ENCODE measurements at places on chromosomes 3 and 15.

DNA sequence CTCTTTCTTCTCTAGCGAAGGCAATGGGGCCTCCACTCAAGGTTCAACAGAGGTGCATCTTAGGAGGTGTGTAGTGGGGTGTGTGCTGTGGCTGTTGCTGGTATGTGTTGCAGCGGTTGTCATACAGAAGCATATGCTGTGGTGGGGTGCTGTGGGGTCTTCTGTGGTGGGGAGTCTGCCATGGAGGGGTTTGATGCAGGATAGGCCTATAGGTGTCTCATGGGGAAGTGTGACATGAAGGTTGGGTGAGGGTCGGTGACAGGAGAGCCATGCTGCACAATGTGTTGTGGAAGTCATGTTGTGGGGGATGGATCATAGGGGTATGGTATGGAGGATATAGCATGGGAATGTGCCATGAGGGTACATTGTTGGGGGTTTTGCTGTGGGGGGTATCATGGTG lies 20.3 kb downstream of the NMNAT3 start:
- DNase-seq = no peak

- DNase-seq = no peak
Measured at GRCh38 chr15:45184562-45185041, 3.2 kb downstream of the SHF start.

DNA sequence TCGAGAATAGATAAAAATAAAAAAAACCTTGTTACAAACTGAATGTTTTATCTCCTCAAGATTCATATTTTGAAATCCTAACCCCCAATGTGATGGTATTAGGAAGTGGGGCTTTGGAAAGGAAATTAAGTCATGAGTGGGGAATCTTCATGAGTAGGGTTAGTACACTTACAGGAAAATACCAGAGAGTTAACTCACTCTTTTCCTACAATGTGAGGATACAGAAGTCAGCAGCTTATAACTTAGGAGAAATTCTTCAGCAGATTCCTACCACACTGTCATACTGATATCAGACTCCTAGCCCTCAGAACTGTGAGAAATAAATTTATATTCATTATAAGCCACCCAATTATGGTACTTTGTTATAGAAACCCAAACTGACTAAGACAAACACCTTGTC lies 453.1 kb downstream of the GBE1 start:
- no peak for DNase-seq

DNA sequence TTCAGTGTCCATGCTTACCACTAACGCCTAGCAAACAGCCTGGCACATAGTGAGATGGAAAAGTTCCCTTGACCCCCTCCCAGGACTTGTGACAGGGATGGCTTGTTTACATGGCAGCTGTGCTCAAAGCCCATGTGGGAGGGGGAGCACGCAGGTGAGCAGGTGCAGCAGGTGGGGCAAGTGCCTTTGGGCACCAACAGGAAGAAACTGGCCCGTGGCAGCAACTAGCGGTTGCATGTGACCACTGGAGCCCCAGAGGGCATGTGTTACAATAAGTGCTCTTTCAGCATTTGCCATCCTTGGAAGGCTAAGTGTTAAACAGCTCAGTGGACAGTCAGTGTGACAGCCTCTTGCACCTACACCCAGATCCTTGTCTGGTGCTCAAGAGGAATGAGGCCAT lies 734.6 kb downstream of the TUSC7 start:
- no peak for DNase-seq

- no peak for DNase-seq
Measured at GRCh38 chr15:91282486-91282885, 182.4 kb downstream of the SV2B start.

DNA sequence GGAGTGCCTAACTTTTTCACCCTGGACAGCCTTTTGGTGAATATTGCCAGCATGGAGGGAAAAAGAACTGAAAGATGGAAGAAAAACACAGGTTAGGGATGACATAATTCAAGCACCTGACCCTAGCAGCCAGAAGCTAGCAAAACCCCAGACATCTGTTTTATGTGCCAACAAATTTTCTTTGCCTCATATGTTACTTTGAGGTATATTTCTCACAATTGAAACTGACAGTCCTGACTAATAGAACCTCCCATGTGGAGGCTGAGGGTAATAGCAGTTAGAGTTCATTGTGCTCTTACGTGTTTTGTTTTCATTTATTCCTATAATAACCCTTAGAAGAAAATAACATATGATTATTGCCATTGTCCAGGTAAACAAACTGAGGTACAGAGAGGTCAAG lies 71.5 kb upstream of the SLC25A26 start:
- DNase-seq = no peak

DNA sequence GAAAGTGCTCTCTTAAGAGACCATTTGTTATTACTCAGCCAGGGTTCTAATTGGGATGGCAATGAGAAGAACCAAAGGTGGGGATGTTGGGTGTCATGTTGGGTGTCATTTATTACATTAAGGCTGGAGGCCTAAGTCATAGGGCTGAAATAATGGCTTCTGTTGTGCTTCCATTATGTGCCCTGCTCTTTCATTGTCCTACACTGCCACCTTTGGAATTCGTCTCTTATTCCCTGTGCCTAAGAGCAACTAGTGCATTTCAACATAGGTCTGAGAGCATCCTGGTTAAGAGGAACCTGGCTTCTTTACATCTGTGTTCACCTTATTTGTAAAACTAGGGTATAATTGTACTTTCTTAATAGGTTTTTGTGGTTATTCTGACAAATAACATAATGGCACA lies 32.2 kb downstream of the RIOX2 start:
- no peak for DNase-seq

GRCh38 chr3:45736707-45737106 lies 47.5 kb downstream of the SACM1L start:
- no peak for DNase-seq

DNA sequence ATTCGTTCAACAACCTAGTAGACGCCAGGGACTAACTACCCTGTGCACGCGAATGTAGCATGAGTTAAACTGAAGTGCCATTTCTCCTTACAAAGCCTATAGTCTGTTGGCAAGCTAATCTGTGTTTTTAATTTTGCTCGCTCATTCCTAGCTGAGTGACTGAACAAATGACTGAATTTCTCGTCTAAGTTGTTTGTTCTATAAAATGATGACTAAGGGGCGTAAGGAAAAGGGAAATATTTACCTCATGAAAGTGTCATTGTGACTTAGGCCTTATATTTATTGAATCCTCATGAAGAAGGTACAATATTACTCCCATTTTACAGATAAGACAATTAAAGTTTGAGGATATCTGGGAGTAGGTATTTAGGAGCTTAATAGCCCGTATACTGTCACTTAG lies 818.3 kb upstream of the ALCAM start:
- no peak for DNase-seq

Data from omental fat pad (tissue), 4 donors.